Sciatic nerve (tissue), 2 donors: ENCODE measurements at places on chromosomes 1 and 21.

DNA sequence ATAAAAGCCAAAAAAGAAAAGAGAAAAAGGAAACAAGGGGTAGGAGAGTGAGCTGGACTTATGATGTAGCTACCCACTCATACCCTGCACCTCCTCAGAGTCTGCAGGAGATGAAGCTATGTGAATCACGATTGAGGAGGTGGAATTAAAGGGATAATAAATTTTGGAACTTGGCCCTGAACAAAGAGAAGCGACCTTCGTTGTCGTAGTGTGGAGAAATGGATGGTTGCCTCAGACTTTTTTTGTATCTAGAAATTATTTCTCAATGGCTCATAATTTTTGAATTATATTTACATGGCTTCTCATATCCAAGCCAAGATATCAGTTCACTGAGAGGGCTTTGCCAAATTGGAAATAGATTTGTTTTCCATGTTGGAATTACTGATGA lies 37.8 kb upstream of the SIPA1L2 start:
- no peak for DNase-seq

DNA sequence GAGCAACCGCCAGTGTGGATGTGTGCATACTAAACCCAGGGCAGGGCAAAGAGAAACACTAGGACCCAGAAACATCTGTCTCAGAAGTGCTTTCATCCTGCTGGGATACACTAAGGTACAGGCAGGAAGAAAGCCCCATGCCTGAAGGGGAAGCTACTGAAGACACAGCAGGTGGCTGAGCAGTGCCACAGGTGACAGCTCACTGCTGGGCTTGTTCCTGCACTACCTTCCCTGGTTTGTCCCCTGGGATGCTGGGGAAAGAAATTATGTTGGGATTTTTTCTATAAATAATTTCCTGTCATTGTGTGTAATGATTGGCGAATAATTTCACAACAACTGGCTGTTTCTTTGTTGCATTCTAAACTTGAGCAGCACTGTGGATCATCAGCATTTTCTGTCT lies 245.3 kb upstream of the RAB4A start:
- no peak for DNase-seq

GRCh38 chr1:109269212-109269980 lies 13.5 kb downstream of the PSRC1 start:
- no peak for DNase-seq

DNA sequence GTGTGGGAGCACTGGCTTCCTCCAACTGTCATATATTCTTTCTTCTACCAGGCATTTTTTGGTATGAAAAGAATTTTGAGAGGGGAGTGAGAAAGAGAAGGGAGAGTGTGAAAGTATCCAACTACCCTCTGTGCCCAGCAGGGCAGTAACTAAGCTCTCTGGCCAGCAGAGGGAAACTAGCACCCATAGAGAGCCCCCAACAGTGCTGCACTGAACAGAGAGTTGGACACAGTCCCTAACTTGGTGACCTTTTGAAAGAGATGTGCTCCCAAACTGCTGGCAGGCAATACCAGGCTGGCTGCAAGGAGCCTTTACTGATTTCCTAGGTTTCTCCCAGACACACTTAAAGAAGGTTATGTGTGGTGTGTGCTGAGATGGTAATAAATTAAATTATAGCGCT lies 118.8 kb upstream of the PBX1 start:
- DNase-seq = no peak

GRCh38 chr1:50996083-50996482 lies 26.0 kb downstream of the CDKN2C start:
- DNase-seq = no peak
